ENCODE measurements at places on chromosomes 7 and 10.

GRCh38 chr10:15096661-15097010 lies 519 bp upstream of the RPP38 start:
- no peak for DNase-seq

GRCh38 chr7:100176096-100177044 lies 811 bp downstream of the GPC2 start:
- DNase-seq, result no peak

DNA sequence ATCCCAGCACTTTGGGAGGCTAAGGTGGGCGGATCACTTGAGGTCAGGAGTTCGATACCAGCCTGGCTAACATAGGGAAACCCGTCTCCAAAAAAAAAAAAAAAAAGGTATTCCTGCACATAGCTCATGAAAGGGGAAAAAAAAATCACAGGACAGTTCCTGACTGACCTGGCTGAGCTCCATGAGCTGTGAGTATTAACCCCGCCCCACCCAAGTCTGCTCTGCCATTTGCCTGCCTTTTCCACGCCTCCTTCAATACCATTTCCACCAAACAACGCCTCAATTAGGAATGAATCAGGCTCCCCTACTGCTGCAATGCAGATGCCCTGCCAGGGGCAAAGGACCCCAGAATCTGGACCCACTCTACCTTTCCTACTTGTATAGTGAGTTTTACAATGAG lies 55.0 kb downstream of the PDIA4 start:
- DNase-seq, result no peak

GRCh38 chr7:42049761-42050160 lies 187.2 kb downstream of the GLI3 start:
- DNase-seq, result no peak

DNA sequence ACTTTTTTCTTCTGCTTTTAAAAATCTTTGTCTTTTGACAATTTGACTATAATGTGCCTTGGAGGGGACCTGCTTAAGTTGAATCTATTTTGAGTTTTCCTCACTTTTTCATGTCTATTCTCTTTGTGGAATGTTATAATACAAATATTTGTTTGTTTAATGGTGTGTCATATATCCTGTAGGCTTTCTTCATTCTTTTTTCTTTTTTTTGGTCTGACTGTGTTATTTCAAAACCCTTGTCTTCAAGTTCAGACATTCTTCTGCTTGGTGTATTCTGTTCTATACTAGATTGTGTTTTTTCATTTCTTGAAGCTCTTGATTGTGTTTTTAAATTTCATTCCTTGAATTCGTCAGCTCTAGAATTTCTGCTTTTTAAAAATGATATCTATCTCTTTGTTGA lies 228.2 kb downstream of the STK31 start:
- no peak for DNase-seq

GRCh38 chr10:58743466-58744115 lies 230.9 kb downstream of the BICC1 start:
- peak; percentile 1 for DNase-seq

Data from COR-L47 (cell line).